ENCODE measurements at places on chromosomes 5 and 9. TPM values are rescaled to one million over a fixed set of nuclear protein-coding genes. Genes with fewer than 3 reads are reported as not detected.

GRCh38 chr5:10538789-10539686 lies 24.8 kb upstream of the ANKRD33B start:
- H3K4me3 ChIP-seq: no peak overlapping the region
- H3K4me1 ChIP-seq: no peaks in the 10 kb centered on the region
- DNase-seq: no peak
- H3K36me3 ChIP-seq: no peaks in the 10 kb centered on the region
- no peak overlapping the region for H3K27ac ChIP-seq

- H3K4me1 ChIP-seq: no peaks in the 10 kb centered on the region
- H3K27me3 ChIP-seq: no peaks in the 10 kb centered on the region
- H3K4me3 ChIP-seq: no peak overlapping the region
- no peaks in the 10 kb centered on the region for H3K36me3 ChIP-seq
- H3K27ac ChIP-seq: no peak overlapping the region
- DNase-seq: no peak
Measured at GRCh38 chr5:131607418-131607817, 27.6 kb downstream of the RAPGEF6 start.

GRCh38 chr5:18772475-18772874 lies 1138.2 kb downstream of the TAF11L14 start:
- no peak overlapping the region for H3K27ac ChIP-seq
- H3K36me3 ChIP-seq: no peaks in the 10 kb centered on the region
- H3K4me1 ChIP-seq: no peaks in the 10 kb centered on the region
- H3K27me3 ChIP-seq: no peaks in the 10 kb centered on the region

DNA sequence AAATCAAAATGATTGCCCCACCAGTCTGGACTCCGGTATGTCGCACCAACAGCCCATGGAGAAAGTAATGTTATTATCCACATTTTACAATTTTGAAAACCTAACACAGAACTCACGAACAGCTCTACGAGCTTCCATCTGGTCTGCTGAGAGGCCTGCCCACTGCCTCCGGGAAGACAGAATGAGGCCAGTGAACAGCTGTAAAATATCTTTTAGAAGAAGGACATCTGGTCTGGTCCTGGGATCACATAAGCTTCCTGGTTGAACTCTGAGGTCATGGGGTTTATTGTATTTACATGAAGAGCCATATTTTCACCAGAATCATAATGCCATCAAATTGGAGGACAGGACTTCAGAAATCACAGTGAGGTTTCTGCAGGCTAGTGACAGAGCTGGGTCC lies 89.0 kb downstream of the FRMD3 start:
- no peak for DNase-seq
- peak overlapping the region; percentile 39 for H3K27ac ChIP-seq
- no peaks in the 10 kb centered on the region for H3K4me1 ChIP-seq
- no peaks in the 10 kb centered on the region for H3K27me3 ChIP-seq
- no peaks in the 10 kb centered on the region for H3K36me3 ChIP-seq

- H3K4me1 ChIP-seq: peaks cover 12% of the 10 kb centered on the region
- H3K36me3 ChIP-seq: peaks cover 31% of the 10 kb centered on the region
- no peak overlapping the region for H3K4me3 ChIP-seq
- H3K27me3 ChIP-seq: no peaks in the 10 kb centered on the region
Measured at GRCh38 chr9:127521919-127522304, 70.6 kb downstream of the LRSAM1 start.

- no peak for DNase-seq
- H3K27ac ChIP-seq: no peak overlapping the region
- H3K36me3 ChIP-seq: peaks cover 14% of the 10 kb centered on the region
- H3K4me1 ChIP-seq: no peaks in the 10 kb centered on the region
- H3K4me3 ChIP-seq: no peak overlapping the region
Measured at GRCh38 chr9:99231711-99232110, 9.6 kb downstream of the SEC61B start.

DNA sequence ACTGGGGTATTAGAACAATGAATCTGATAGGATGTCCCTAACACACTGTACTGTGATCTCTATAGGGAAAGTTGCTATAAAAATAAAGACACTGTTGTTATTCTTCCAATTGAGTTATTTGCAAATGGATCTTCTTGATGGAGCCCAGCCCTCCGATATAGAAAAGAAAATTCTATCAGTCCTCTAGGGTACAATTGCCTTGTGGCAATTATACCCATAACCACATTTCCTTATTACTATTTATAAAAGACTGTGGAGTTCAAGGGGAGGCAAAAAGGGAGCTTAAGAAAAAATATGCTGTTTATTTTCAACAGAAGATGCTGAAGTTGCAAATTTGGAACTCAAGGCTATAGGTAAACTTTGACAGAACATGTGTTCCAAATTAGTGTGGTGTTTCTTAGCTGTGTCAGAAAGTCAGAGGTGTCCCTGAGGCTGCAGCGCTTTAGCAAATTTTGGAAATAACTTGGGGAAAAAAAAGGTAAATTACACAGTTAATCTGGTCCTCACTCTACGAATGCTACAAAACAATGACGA lies 116.5 kb downstream of the NFIB start:
- DNase-seq: no peak
- H3K4me3 ChIP-seq: no peak overlapping the region
- no peak overlapping the region for H3K27ac ChIP-seq

DNA sequence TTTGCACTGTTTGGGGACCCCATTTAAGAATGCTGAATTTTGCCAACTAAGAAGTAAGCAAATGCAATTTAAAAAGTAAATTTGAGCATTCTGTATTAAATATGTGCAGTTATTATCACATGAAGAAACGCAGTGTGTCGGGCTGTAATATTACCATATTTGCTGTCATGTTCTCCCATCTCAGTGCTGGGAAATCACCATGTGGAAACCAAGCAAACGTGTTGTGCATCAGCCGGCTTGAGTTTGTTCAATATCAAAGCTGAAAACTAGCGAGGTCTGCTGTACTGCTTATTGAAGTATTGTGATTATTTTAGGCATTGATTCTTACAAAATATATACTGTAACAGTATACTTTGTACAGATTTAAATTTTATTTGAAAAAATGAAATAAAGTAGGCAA lies 2.6 kb downstream of the IGIP start:
- no peak overlapping the region for H3K27ac ChIP-seq
- no peak overlapping the region for H3K4me3 ChIP-seq
- no peaks in the 10 kb centered on the region for H3K27me3 ChIP-seq
- no peaks in the 10 kb centered on the region for H3K36me3 ChIP-seq
- DNase-seq: no peak

- H3K27me3 ChIP-seq: no peaks in the 10 kb centered on the region
- no peak overlapping the region for H3K27ac ChIP-seq
- H3K36me3 ChIP-seq: no peaks in the 10 kb centered on the region
- no peaks in the 10 kb centered on the region for H3K4me1 ChIP-seq
Measured at GRCh38 chr5:143442385-143442784, 38.9 kb upstream of the NR3C1 start.

DNA sequence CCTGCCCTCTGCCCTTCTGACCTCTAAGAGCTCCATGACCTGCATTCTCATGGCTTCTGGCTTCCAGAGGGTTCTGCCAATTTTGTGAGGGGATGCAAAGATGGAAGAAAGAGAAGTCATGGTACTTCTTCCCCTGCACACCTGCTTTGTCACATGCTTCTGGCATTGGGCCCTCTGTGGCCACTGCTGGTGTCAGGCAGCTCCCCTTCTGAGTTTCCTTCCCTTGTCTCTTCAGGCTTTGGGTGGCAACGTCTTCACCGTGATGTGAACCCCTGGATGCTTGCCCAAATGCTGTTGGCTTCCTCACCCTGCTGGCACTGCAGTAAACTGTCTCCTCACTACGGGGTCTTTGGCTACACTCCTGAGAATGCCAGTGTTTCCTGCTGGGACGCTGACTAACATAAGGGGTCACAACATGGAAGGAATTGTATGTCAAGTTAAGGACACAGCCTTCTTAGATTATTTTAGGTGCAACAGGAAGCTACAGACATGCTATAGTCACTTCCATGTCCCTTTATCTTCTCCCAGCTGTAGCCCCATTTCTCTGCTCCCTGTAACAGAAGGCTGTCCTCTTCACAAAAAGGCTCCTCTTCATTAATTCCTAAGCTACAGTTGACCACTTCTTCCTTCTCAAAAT lies 8.9 kb upstream of the CLINT1 start:
- H3K27me3 ChIP-seq: no peaks in the 10 kb centered on the region
- H3K36me3 ChIP-seq: no peaks in the 10 kb centered on the region
- DNase-seq: no peak
- H3K27ac ChIP-seq: no peak overlapping the region
- H3K4me3 ChIP-seq: no peak overlapping the region

GRCh38 chr9:125782718-125783117 lies 35.5 kb downstream of the PBX3 start:
- H3K36me3 ChIP-seq: no peaks in the 10 kb centered on the region
- DNase-seq: no peak
- H3K4me3 ChIP-seq: no peak overlapping the region
- no peaks in the 10 kb centered on the region for H3K27me3 ChIP-seq
- no peaks in the 10 kb centered on the region for H3K4me1 ChIP-seq
- H3K27ac ChIP-seq: no peak overlapping the region

GRCh38 chr5:39863926-39864552 lies 439.3 kb upstream of the DAB2 start:
- H3K27ac ChIP-seq: no peak overlapping the region
- no peaks in the 10 kb centered on the region for H3K36me3 ChIP-seq
- H3K4me1 ChIP-seq: no peaks in the 10 kb centered on the region

The IFNB1 gene
- not detected for total RNA-seq

The LCN10 gene
- 3.3 TPM for total RNA-seq

Data from colonic mucosa (tissue), 4 donors.